ENCODE measurements at places on chromosomes 3 and 15.

GRCh38 chr3:114506591-114507300 lies 212.9 kb downstream of the TIGIT start:
- peak; percentile 14 for DNase-seq

DNA sequence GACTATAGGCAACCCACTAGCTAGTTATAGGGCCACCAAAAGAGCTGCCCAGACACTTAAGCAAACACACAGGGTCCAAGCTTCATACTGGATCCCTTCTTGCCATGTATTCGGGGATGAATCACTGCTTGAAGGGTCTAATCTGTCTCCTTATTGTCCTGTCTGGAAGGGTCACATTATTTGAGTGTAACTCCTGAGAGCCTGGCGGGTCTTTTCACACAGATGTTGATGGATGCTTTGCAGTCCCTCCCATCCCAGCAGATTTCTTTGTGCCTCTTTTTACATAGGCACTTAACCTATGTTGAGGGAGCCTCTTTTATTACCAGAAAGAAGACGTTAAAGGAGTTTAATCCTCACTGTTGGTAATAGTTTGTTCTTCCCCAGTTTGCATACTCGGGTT lies 56.6 kb downstream of the BBX start:
- DNase-seq: no peak

DNA sequence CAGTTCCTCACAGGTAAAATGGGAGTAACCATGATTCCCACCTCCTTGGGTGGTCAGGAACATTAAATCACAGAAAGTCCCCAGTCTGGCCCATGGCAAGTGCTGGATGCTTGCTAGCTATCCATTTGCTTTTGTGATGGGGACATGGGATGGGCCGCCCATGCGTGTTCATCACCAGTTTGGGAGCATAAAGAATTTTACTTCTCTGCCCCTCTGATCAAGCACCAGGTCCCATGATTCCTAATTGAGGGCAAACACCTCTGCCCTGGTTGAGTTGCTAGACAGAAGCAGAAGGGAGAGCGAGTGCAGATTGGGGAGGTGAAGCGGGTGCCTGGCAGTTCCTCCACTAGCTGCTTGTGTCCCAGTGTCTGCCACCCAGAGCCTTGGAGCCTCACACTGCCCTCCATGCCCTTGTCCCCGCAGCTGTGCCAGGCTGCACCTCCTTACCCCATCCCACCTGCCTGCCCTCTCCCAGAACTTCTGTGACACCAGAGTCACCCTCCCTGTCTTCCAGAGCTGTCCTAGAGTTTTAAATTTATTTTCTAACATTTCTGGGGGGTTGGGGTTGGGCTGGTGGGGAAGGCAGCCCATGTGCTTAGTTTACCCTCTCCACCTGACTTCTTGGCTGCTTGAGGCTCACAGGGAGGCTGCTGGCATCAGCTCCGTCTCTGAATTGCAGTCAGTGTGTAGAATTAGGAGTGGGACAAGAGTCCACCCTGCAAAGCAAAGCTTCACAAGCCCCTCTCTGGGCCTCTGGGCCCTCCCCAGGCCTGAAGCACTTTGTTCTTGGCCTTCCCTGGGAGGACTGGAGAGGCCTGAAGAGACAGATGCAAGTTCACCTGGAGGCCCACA lies 18.4 kb downstream of the CFAP100 start:
- DNase-seq: no peak

DNA sequence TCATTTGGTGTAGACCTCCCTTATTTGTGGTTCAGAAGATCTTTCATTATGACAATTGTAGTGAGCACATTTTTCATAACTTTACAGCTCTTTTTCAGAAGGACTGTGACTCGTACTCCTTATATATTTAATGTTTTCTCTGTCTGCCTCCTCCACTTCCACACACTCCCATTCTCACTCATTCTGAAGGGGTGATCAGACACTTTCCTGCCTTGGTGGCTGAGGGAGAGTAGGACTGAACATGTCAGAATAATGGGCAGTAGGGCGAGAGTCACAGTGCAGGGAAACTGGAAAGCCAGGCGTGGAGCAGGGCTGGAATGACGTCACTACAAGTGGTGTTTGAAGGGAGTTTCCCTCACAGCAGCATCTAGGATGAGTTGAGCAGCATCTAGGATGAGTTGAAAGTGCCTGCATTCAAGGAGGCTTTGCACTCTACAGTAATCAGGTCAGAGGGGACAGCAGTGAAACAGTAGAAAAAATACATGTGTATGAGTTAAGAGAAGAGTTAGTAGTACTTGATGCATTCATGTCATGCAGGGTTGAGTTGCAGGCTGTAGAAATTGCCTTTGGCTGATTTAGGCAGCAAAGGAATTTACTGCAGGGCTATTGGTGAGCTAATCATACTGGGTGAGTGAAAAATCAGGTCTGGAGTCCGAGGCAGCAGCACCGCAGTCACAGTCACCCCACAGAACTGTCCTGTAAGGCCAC lies 36.3 kb upstream of the FBXL22 start:
- DNase-seq: no peak

DNA sequence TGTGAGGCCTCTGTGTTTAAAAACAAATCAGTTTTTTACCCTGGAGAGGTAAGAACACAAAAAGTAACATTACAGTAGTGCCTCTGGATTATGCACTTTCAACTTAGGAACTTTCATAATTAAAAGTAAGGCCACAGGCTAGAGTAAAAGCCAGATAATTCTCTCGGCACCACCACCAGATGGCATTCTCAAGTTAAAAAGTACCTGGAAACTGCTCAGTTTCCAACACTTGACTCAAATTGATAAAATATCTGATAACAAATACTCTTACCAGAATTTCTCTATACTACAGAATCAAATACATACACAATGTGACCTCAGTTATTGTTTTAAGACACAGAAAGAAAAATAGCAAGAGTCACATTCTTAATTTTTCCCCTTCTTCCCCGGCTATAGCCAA lies 19.9 kb downstream of the SPICE1 start:
- peak; percentile 48 for DNase-seq

DNA sequence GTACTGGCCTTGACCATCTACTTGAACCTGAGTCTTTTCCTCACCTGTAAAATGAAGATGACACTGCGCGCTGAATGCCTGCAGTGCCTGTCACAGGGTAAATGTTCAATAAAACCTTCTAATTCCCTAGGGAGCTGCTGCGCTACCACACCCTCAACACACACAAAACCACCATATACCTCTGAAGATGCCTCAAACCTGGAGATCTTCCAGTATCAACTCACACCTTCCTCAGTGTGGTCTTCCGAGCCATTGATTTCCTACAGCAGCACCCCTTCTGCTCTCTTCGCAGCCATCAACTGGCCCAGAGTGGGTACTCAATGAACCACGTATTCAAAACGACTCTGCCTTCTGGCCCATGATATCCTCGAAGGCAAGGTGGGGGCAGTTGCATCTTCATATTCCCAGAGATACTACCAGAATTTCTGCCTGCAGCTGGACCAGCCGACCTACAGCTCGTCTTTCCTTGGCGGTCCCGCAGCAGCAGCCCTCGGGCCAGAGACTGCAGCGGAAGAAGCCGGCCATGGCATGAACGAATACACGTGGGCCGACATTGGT lies 695 bp downstream of the RPL32 start:
- DNase-seq: peak; percentile 38

- no peak for DNase-seq
These were observed 42.0 kb downstream of the PROS1 start for GRCh38 chr3:93931597-93932229.

DNA sequence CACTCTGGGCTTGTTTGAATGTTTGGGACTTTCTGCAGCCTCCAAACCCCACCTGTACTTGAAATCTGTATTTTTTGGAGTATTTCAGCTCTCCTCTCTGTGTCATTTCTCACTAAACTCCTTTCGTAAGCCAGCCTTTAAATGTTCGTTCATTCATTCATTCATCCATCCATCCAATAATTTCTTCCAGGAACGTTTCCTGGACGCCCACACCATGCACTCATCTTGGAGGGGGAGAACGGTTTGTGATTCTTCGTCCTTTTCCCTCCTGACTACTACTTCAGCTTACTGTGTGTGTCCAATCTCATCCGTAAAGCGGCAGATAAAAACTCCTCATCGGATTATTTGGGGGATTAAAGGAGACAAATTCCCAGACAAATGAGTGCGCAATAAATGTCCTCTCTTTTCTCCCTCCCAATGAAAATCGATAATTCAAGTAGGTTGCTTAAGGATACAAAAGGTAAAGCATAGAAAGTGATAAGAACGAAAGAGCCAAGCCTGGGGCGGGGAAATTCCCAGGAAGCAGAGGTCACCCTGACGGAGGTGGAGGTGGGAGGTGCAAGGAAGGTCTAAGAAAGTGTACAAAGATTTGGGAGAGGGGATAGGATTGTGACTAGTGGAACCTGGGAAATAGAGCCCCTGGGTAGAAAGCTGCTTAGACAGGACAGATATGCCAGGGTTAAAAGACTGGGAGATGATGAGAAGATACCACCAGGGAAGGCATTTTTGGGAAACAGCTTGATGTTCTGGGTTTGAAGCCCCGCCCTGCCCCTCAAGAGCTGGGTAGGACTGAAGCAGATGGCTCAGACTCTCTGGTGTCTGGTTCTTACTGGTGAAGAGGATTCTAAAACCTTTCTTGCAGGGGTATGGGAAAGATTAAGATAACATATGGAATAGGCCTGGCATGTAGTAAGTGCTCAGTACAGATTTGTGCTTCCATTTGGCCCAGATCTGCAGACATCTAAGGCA lies 896 bp upstream of the KLHL25 start:
- DNase-seq: no peak

- no peak for DNase-seq
These were observed 153.4 kb upstream of the SMAD3 start for GRCh38 chr15:66912001-66912400.

- peak; percentile 91 for DNase-seq
These were observed 129.5 kb downstream of the THRB start for GRCh38 chr3:24365168-24365567.

- peak; percentile 67 for DNase-seq
These were observed 47.0 kb downstream of the MTHFS start for GRCh38 chr15:79849789-79850188.

GRCh38 chr3:51703761-51704510 lies 2.9 kb upstream of the GRM2 start:
- no peak for DNase-seq

DNA sequence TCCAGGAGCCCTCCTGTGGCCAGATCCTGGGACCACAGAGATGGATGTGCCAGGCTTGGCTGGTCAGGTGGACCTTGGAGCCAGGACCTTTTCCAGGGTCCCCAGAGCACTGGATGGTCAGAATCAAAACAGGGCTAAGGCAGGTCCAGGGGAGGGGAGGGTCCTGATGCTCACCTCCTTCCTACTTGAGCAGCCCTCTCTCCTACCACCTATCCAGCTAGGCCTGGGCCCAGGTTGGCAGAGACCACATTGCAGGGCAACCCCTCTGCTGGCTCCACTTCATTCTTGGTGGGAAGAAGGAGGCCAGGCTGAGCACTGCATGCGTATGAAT lies 28.5 kb upstream of the SFMBT1 start:
- no peak for DNase-seq

DNA sequence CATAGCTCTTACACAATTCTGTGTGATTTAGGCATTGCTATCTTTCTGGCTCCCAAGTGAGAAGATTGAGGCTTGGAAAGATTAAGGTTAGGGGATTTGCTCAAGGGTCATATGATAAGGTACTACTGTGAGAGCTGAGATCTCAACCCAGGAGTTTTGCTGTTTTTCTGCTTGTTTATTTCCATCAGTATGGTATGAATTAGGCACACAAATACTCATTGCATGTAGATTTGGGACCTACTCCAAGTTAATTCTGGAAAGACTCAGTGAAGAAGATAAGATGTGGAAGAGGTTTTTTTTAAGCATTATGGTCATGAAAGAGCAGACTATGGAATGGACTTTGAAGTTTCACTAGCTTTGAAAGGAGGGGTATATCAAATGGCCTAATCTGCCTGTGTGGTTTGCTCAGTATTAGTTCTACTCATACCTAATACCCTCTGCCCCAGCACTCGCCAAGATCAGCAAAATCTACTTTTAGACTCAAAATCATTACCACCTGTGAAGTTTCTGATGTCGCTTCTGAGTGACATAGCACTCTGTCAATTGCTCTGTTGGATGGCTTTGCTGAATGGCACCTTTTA lies 12.5 kb downstream of the MBNL1 start:
- no peak for DNase-seq

DNA sequence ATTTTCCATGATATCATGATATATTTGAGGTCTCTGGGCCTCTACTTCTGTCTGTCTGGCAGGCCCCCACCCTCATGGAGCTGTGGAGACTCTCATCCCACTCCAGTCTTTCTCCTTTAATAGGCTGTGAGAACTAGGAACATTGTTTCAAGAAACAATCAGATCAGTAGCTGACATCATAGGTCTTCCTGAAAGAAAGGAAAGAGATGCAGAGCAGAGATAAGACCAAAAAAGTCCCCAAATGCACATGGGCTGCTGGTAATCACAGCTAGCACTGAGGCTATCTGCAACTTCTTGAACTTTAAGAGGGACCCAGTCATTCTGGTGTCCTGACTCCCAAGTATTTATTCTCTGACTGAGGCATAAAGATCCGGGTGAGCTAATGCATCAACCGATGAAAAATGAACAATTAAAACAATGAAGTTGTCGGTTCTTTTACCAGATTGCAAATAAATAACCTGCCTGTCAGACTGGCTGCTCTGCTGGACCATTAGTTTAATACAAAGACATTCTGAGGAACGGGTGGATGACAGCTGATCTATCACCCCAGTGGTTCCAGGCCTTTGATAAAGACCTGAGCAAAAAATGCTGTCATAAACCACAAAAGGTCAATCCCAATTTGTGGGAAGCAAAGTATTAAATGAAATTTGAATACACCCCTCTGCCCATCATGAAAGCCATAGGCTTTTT lies 780.8 kb upstream of the GOLIM4 start:
- peak; percentile 18 for DNase-seq

- no peak for DNase-seq
These were observed 1.2 kb downstream of the CRABP1 start for GRCh38 chr15:78341057-78341987.

DNA sequence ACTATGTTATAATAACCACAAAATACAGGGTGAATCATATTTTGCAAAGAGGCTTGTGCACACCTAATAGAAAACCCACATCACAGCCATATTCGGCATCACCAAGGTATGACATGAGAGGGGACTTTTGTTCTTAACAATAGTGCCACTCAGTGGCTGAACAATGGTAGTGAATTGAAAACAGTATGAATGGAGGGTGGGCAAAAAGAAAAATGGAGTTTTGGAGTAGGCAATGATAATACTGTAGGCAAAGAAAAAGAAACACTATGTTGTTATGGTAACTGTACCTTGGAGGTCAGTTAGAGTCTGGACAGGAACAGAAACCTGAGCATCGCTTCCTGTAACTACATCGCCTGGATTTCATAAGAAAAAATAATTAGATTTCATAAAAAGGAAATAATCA lies 348.6 kb downstream of the PLCL2 start:
- peak; percentile 82 for DNase-seq

DNA sequence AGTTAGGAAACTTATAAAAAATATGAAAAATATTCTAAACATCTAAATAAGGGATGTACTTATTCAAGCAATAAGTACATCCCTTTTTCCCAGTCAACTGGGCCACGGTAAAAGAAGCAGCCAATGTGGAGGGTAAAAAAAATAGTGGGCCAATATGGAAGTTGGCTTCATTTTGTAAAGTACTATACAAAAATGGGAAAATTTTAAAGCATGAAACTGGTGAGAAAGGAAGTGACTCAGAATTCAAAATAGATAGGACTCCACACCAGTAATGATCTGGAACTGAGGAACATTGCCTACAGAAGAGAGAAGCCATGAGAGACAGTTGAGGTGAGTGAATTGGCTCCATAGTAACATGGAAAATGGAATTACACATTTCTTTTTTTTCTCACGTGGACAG lies 108.9 kb downstream of the FNDC3B start:
- DNase-seq: peak; percentile 71

GRCh38 chr15:25178835-25179672 lies 224.3 kb downstream of the SNRPN start:
- DNase-seq: no peak

- DNase-seq: no peak
These were observed 81.5 kb downstream of the PPM1L start for GRCh38 chr3:160837394-160837980.

All from cardiac fibroblast (primary cell).